ENCODE measurements at places on chromosomes 5 and 9.

DNA sequence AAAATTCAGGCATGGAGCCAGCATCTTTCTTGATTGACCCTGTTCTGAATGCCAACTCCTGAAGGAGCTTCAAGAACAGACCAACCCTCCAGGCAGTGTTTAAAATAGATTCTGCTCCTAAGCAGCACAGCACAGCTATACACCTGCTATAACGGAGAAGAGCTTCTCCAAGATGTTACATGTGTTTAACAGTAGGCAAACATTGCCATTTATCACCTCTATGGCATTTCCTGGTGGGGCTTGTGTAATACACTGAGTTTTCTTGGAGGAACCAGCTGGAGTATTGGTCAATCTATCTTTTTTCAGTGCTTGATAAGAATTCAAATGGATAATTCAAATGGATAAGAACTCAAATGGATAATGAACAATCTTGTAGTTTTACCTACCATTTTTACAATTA, 615.1 kb downstream of the CDH12 start:
- DNase-seq = no peak

GRCh38 chr5:1666812-1667588, 132.6 kb downstream of the MRPL36 start:
- no peak for DNase-seq

DNA sequence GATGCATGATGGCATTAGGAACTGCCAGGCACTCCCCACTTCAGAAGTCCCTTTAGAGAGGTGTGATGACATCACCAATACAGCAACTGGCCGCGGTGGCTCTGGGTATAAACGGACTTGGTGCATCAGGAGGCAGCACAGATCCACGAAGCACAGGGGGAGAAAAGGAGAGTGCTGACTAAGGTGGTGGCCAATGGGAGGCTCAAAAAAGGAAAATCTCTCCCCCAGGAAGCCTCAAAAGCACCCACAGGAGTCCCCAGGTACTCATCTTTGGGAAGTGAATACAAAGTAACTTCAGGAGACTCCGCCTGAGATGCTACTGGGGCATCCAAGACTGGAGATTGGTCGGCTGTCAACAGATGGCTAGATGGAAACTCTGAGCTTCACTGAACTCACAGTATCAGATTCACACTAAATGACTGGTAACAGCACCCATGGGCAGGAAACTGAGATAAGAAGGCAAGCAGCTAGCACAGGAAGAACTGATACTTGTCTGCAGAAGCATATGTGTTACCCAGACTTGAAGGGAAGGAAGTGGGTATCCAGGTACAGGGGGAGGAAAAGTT, 7.6 kb downstream of the TTC39B start:
- DNase-seq = peak; percentile 44

DNA sequence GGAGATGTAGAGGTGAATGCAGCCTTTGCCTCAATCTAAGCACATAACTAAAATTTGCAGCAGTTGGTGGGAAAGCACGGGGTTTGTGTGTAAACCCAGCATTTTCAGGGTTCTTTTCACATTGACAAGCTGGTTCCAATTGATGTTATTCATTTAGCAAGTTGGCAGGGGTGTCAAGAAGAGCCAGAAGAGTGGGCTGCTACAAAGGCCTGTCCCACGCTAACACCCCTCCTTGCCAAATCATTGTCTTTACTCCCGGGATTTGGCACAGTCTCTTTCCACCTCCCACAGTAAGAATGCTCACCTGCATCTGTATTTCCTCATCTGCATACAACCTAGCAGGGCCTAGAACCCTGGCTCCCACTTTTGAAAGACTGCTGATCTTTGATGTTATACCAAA, 11.8 kb downstream of the RGMB start:
- no peak for DNase-seq

DNA sequence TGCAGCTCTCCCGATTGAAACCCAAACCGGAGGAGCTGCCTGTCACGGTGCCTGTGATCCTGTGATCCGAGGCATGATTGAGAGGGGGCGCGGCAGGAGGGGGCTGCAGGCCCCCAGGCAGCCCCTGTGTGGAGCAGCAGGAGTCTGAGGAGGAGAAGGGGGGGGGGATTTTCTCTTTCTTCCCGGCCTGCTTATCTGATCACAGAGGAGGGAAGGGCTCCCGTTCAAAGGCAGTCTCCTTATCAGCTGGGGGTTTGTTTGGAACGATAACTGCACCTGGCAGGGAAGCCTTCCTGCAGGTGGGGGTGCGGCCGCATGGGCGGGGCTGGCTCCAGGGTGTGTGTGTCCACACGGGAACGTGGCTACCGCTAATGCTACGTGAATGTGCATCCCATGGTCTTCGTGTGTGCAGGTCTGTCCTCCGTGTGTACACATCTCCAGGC, 38.4 kb downstream of the LMX1B start:
- DNase-seq = no peak

DNA sequence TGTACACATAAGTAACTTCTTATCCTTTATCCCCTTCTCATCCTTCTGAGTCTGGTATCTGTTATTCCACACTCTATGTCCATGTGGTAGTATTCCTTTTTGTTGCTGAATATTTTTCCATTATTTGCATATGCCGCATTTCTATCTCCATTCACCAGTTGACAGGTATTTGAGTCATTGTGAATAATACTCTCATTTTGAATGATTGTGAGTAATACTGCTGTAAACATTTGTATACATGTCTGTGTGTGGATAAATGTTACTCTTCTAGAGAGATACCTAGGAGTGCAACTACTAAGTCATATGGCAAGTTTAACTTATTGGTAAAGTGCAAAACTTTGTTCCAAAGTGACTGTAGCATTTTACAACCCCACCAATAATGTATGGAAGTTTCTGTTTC, 15.6 kb downstream of the RIC1 start:
- no peak for DNase-seq

DNA sequence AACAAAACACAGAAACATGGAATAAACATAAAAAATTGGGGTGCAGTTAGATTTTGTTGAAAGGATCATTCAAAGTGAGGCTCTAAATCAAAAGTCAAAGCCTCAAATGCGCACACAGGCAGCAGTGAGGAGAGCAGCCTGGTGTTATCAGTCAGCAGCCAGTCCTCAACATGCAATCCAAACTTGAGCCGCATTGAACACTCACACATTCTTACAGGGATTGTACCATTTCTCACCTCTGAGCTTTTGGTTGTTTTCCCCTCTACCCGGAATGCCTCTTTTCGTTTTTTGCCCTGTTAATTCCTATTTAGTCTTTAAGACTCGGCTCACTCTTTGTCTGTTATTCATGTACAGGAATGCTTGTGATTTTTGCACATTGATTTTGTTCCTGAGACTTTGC, 81.1 kb upstream of the PUM3 start:
- DNase-seq = no peak

DNA sequence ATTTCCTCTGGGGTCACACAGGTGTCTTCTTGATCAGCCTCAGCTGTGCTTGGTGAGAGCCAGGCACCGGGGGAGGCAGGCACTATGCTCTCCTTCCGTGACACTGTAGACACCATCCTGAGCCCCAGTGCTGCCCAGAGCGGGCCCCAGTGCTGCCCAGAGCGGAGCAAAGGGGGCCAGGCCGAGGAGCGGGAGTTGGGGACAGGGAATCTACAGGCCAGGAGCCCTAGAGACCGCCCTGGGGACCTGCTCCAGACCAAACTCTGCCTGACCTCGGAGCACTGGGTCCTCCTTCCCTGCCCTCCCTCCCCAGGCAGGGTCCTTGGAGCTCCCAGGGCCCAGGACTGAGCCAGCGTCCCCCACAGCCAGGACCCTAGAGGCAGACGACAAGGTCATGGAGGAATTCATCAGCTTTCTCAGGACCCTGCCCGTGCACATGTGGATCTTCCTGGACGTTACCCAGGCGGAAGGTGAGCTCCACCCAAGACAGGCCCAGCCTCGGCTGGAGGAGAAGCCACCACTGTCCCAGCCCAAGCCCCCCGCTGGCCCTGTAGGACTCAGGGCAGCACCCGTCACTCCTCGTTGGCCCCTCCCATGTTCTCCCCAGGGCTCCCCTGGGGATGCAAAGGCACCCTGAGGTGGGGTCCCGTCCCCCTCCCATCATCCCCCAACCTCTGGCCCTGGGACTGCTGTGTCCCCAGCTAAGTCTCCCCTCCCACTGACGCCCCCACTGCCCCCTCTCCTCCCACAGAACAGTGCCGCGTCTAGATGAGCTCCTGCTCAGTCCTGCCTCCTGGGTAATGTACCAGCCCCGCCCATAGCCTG, 30.2 kb downstream of the PAEP start:
- DNase-seq = no peak

DNA sequence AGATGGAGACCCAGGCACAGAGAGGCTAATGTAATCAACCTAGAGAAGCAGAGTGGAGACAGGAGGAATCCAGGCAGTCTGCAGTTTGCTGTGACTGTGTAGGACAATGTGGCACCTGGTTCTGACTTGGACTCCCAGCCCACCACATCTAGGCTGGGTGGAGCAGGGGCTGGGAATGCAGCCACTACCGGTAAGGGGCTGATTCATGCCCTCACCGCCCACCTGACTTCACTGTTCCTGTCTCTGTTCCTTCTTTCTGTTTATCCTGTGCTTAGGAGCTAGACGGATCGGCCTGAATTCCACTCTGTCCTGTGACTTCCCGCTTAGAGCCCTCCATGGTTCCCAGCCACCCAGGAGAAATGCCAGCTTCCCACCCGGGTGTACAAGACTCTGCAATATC, 2.6 kb downstream of the PDLIM4 start:
- DNase-seq = no peak

GRCh38 chr5:39772307-39772706, 347.5 kb upstream of the DAB2 start:
- no peak for DNase-seq

GRCh38 chr5:154559398-154560276, 81.6 kb upstream of the HAND1 start:
- no peak for DNase-seq
